Stimulated activated CD8-positive, alpha-beta memory T cell treated with anti-CD3 and anti-CD28 coated beads, Interleukin-4, amount 100 ng/mL, for 4 hours (primary cell): ENCODE measurements at places on chromosomes 13 and 19.

DNA sequence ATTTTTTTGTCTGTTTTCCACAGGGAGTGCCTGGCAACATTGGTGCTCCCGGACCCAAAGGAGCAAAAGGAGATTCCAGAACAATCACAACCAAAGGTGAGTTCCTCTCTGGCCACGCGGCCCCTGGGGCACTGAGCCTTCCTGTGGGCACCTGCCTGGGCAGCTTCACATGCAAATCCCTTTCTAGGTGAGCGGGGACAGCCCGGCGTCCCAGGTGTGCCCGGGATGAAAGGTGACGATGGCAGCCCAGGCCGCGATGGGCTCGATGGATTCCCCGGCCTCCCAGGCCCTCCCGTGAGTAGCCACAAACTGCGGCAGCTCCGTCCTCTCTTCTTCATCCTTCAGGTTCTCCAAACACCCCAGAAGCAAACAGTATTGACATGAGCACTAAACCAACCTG lies 99.4 kb downstream of the RAB20 start:
- DNase-seq = no peak

DNA sequence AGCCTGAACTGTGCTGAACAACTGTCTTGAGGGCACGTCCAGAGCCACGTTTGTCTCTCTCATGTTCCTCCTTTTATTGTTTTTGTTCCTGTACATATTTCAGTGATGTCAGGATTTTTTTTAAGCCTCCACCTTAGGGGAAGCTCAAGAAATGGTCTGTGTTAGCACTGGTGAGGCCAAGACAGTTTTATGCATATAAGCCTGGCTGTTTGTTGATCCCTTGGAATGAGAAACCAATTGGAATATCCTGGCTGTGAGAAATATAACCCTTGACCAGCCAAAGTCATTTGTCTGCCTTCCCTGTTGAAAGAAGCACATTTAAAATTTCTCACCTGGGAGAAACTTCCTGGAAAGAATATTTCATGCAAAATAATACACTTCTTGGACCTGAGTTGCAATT lies 115.8 kb downstream of the DNAJC15 start:
- DNase-seq = no peak

GRCh38 chr13:35879111-35879510 lies 252.1 kb downstream of the DCLK1 start:
- DNase-seq = no peak

DNA sequence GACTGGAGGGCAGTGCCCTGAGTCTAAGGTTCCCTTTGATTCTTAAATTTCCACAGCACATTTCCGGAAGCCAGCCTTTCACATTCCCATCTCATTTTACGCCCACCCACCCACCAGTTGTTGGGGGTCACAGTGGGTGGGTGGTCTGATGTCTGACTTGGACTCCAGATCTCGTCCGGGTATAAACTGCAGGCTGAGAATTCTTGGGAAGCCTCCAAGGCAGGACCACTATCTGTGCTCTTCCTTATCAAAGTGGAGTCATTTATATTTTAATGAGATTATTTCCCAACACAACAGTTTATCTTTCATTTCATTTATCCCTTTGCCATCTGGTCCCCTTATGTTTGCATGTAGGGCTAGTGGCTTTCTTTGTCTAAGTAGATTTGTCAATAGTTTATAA lies 3.6 kb upstream of the FAM124A start:
- DNase-seq = no peak

DNA sequence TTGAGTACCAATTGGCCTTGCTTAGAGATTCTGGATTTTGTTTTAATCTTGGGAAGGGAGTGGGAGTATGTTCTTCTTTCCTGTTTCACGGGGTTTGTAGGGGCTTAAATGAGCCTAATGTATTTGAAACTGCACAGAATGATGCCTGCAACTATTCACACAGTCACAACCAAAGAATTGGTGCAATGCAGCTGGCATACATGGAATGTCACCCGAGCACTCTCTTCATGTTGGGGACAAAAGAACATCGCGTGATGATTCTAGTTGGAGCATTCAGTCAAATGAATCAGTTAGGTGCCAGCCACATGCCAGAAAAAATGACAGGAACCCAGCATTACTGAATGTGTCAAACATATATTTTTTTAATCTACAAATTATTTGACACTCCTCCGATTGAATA lies 22.1 kb downstream of the STARD13 start:
- DNase-seq = no peak

GRCh38 chr19:15260939-15261338 lies 28.7 kb upstream of the EPHX3 start:
- DNase-seq = no peak

DNA sequence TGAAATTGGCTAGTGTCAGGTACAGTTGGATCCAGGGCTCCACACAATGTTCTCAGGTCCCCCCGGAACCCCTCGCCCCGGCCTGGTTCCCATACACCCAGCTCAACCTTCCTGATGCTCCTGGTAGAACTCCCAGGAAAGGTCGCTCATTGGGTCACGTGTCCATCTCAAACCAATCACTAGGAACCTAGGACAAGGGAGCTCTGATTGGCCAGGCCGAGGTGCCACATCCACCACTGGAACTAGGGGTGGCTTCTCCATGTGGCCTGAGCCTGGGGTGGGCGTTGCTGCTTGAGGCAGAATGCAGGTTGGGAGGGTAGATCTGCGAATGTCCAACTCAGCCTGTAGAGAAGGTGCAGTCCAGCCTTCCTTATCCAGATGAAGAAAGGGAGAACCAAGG lies 6.9 kb upstream of the MEF2B start:
- DNase-seq = no peak

DNA sequence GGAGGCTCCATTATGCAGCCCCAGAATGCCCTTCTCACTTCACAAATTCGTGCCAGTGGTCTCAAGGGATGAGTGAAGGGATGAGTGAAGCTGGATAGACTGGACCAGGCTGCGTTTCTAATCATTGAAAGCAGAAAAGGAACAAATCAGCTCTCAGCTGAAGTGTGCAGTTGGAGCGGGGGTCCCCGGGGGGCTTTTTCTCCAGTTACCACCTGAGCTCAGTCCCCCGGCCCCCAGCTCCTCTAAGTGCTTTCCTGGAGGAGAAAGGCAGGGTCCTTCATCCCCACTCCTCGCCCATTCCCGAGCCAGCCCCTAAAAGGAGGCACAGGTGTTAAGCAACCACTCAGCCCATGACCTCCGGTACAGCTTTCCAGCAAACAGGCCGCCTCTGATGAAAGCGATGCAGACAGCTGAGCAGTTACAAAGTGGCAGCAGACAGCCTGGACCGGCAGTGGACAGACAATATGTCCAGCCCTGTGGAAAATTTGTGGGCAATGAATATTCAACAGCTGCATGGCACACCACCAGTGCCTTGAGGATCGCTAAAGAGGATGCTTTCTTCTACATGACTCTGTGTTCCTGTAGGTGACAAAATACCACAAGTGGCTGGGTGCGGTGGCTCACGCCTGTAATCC lies 110.7 kb upstream of the UBL3 start:
- DNase-seq = no peak

- DNase-seq = no peak
These were observed 30.0 kb upstream of the NCCRP1 start for GRCh38 chr19:39166571-39167391.

- DNase-seq = no peak
These were observed 383.8 kb downstream of the DLEU7 start for GRCh38 chr13:50459658-50460057.

GRCh38 chr19:32868206-32868950 lies 1.2 kb downstream of the SLC7A9 start:
- no peak for DNase-seq

DNA sequence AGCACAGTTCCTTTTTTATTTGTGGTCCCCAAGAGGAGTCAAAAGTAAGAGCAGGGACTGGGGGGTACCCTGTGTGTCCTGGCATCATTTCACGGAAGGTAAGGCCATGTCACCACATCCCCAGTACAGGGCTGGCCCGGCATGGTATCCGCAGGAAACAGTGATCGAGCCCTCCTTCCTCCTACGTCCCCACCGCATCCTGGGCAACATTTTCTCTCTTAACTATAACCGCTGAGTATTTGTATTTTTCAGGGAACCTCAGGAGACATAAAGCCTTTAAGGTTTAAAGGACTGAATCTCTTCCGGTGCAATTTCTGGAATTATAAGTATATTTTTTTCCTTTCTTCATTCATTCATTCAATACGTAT lies 13.6 kb upstream of the LATS2 start:
- DNase-seq = no peak

GRCh38 chr19:1917146-1917545 lies 11.9 kb downstream of the ADAT3 start:
- DNase-seq = no peak

GRCh38 chr19:8101311-8101710 lies 48.1 kb downstream of the FBN3 start:
- no peak for DNase-seq

DNA sequence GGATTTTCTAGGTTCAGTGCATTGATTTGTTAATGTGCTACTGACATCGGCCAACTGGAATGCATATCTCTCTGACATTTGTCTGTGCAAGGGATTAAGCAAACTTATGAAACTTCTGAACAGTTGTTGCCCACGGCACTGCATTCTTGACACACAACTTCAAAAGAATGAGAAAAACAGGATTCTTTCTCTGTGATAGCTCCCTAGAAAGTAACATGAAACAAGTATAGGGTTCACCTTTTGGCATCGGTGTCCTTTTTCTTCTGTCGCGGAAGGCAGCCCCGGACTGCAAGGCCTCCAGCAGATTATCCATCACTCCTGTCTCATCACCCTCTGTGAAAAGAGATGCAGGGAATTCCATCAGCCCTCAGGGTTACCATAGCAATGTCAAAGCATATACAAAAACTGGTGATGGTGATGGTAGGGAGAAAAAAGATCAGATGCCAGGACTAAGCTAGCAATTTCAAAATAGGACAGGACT lies 389.2 kb downstream of the DIAPH3 start:
- no peak for DNase-seq

GRCh38 chr19:38946229-38947010 lies 15.7 kb downstream of the MRPS12 start:
- no peak for DNase-seq

GRCh38 chr19:18807861-18808331 lies 16.8 kb upstream of the COMP start:
- DNase-seq = no peak

- DNase-seq = no peak
These were observed 36.1 kb upstream of the KLF2 start for GRCh38 chr19:16288544-16288943.

DNA sequence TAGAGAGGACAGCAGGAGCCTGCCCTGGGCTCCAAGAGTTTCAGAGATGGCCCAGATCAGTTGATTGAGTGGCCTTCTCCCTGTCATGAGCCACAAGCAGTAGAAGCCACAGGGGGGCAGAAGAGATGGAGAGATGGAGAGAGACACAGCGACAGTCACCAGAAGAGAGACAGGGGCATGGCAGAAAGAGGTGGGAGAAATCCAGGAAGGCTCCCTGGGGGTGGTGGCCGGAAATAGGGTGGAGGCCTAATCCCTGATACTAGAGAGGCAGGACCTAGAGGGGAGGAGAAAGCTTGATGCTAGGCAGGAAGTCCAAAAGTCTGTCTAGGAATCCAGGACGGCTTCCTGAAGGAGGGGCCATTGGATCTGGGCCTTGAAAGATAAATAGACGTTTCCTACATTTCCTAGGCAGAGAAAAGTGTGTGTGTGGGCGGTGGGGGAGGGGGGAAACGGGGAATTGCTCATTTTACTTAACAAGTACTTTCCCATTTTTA lies 9.6 kb upstream of the TPM4 start:
- DNase-seq = no peak

DNA sequence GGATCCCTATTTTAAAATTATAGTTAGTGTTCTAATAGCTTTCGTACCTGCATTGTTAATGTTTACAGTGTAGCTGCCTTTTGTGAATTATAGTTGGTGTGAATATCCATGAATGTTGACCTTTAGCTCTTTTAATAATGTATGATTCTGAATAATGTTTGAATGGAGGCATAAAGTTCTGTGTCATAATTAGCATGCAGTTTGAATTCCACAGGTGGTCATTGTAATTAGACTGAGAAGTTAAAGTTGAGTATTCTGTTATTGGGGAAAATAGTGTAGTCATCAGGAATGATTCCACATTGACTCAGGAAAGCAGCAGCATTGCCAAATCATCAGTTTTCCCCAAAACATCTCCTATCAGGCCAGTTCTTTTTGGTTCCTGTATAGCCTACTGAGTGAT lies 12.1 kb downstream of the GPR18 start:
- DNase-seq = no peak

- no peak for DNase-seq
These were observed 186.2 kb upstream of the PCDH9 start for GRCh38 chr13:67416047-67416925.

DNA sequence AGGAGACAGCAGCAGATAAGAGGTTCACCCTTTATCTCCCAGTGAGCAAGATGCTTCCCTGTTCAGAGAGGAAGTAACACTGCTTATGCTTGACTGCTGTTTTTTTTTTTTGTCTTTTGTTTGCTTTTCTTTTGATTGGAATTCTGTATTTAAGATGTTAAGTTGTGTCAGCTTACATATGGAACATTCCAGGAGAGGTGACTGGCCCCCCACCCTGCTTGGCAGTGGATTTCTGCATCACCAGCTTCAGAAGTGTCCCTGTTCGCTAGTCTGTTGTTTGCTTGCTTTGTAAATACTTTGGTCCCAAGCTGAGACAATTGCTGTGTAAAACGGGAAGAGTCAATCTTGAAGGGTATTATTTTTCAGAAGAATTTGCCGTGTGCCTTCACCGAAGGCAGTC lies 43.0 kb downstream of the IFT88 start:
- no peak for DNase-seq

DNA sequence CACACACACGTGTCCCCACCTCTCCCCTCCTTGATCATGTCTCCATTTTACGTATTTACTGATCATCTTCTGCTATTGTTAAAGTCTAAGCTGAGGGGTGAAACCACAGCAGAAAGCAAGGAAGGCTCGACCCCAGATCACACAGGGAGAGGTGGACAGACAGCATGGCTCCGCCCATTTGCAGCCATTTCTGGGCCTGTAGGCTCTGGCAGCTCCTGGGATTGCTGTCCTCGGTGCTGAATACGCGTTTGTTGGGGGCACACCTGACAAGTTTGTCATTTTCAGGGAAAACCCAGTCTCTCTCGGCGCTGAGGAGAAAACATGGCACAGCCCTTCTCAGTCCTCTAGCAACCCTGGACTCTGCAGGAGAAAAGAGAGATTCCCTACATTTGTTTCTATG lies 8.0 kb downstream of the TMEM86B start:
- DNase-seq = no peak

- DNase-seq = no peak
These were observed 482.3 kb upstream of the ZNF507 start for GRCh38 chr19:31863122-31863521.

GRCh38 chr19:14544047-14544446 lies 14.7 kb downstream of the TECR start:
- DNase-seq = no peak
